ENCODE measurements at places on chromosomes 6 and 20. TPM values are rescaled to one million over a fixed set of nuclear protein-coding genes. Genes with fewer than 3 reads are reported as not detected.

DNA sequence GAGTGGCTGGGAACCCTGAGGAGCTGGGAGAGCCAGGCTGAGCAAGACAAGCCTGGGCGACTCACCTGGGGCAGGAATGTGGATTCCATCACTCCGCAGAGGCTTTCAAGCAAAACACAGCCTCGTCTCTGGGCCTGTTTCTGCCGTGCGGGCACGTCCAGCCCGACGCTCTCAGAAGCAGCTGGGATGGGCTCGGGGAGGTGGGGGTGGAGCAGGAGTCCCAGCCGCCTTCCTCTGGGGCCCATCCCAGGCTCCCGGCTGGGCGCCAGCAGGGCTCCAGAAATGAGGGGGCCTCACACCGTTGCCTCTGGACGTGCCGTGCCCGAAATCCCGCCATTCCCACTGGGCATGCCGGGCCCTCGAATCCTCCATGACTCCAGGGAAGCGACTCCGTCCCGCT, 8.7 kb upstream of the RPS21 start:
- no peak for DNase-seq
- H3K4me1 ChIP-seq: peaks cover 38% of the 10 kb centered on the region
- peak overlapping the region; percentile 18 for H3K27ac ChIP-seq
- no peak overlapping the region for H3K4me3 ChIP-seq

- H3K36me3 ChIP-seq: no peaks in the 10 kb centered on the region
- no peaks in the 10 kb centered on the region for H3K27me3 ChIP-seq
- DNase-seq: no peak
- peaks cover 4% of the 10 kb centered on the region for H3K4me1 ChIP-seq
Observed at GRCh38 chr6:106159531-106159940, 73.4 kb downstream of the PRDM1 start.

DNA sequence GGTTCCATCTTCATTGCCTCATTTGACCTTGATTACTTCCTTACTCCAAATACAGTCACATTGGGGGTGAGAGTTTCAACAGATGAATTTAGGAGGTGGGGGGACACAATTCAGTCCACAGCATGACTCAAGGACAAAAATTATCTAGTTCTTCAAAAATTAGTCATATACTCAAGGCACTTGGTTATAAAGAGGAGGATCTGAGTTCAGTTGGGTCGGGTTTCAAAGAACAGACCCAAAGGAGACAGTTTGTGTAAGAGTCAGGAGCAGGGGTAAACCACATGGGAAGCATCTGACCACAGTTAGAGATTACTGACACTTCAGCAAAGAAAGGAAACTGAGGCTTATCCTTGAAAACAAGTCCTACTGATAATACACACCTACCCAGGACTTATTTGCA, 138.0 kb downstream of the TBC1D7 start:
- no peak for DNase-seq
- H3K4me3 ChIP-seq: no peak overlapping the region
- H3K4me1 ChIP-seq: no peaks in the 10 kb centered on the region
- H3K27ac ChIP-seq: no peak overlapping the region
- no peaks in the 10 kb centered on the region for H3K27me3 ChIP-seq

Gene EYA4
- total RNA-seq: not detected

DNA sequence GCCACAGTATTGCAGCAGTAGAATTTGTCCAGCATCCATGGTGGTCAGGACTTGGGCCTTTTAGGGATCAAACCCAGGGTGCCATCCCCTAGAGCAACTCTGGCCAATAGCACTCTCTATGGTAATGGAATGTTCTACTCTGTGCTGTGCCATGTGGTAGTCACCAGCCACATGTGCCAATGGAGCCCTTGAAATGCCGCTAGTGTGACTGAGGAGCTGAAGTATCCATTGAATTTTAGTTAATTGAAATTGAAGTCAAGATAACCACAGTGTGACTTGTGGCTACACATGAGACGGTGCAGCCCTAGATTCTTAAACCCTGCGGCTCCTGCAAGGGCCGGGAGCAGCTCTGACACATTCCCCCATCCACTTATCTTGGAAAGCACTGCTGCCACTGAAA, 54.6 kb downstream of the SLC2A10 start:
- no peaks in the 10 kb centered on the region for H3K27me3 ChIP-seq
- H3K36me3 ChIP-seq: no peaks in the 10 kb centered on the region
- no peak overlapping the region for H3K27ac ChIP-seq
- DNase-seq: no peak
- H3K4me1 ChIP-seq: no peaks in the 10 kb centered on the region

GRCh38 chr6:99613705-99614429, 7.2 kb downstream of the PRDM13 start:
- peak overlapping the region; percentile 56 for H3K4me3 ChIP-seq
- peaks cover 3% of the 10 kb centered on the region for H3K27me3 ChIP-seq
- no peak for DNase-seq
- no peaks in the 10 kb centered on the region for H3K36me3 ChIP-seq
- H3K27ac ChIP-seq: no peak overlapping the region

Gene LAMA5
- 120 TPM for total RNA-seq

DNA sequence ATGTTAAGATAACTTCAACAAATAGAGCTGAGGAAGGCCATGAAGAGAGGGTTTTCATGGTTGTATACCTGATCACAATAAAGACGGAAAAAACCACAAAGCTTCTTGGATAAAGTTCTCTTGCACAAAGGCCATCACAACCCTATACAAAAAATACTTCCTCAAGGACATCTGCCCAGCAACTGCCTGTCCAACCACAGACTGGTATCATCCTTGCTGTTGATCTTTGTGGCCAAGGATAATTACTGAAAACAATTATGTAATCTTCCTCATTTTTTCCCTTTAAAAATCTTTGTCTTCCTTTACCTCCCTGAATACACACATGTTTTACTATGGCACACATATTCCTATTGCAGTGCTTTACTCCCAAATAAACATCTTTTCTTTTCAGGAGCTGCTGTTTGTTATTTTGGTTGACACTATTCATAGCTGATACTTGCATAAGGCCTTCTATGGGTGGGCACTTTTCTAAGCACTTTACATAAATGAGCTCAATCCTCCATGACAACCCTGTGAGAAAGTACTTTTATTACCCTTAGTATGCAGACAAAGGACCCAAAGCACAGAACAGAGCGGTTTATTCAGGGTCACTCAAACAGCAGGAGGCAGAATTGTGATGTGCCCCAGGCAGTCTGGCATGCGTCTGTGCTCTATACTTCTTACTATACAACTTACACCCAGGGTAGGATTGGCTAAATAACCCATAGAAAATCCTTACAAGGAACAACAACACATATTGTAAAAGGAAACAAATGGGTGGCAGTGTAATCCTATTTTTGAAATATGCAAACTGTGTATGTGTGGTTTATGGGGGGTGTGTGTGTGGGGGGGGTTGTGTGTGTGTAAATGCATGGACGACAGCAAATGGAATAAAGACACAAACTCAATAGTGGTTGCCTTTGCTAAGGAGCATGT, 35.1 kb downstream of the SNRNP48 start:
- H3K4me1 ChIP-seq: no peaks in the 10 kb centered on the region
- H3K27me3 ChIP-seq: no peaks in the 10 kb centered on the region
- H3K36me3 ChIP-seq: no peaks in the 10 kb centered on the region
- H3K4me3 ChIP-seq: no peak overlapping the region
- DNase-seq: no peak
- no peak overlapping the region for H3K27ac ChIP-seq

Gene SIRPD
- total RNA-seq: not detected

Gene LPA
- total RNA-seq: 1.7 TPM

DNA sequence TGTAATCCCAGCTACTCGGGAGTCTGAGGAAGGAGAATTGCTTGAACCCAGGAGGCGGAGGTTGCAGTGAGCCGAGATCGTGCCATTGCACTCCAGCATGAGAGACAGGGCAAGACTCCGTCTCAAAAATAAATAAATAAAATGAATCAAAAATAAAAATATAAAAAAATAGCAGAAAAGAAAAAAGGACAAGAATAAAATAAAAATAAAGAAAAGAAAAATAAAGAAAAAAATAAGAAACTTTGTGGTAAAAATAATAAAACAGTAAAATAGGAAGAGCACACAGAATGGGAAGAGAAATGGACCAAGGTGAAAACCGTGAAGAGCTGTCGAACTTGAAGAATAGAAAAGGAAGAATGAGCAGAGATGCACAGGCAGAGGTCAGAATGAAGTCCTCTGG, 63.0 kb downstream of the SNX5 start:
- no peak overlapping the region for H3K27ac ChIP-seq
- DNase-seq: no peak
- no peaks in the 10 kb centered on the region for H3K4me1 ChIP-seq
- no peaks in the 10 kb centered on the region for H3K36me3 ChIP-seq
- H3K27me3 ChIP-seq: no peaks in the 10 kb centered on the region

- no peaks in the 10 kb centered on the region for H3K36me3 ChIP-seq
- no peaks in the 10 kb centered on the region for H3K4me1 ChIP-seq
- no peaks in the 10 kb centered on the region for H3K27me3 ChIP-seq
Observed at GRCh38 chr6:86856937-86857563, 80.3 kb upstream of the HTR1E start.

Gene CLDN20
- not detected for total RNA-seq

- H3K27ac ChIP-seq: no peak overlapping the region
- no peaks in the 10 kb centered on the region for H3K4me1 ChIP-seq
- H3K36me3 ChIP-seq: no peaks in the 10 kb centered on the region
- no peak overlapping the region for H3K4me3 ChIP-seq
- no peaks in the 10 kb centered on the region for H3K27me3 ChIP-seq
- no peak for DNase-seq
Observed at GRCh38 chr6:35008858-35009257, 119.8 kb downstream of the ANKS1A start.

GRCh38 chr6:132481189-132481588, 31.7 kb downstream of the STX7 start:
- H3K36me3 ChIP-seq: no peaks in the 10 kb centered on the region
- DNase-seq: no peak
- no peaks in the 10 kb centered on the region for H3K4me1 ChIP-seq
- no peak overlapping the region for H3K4me3 ChIP-seq
- no peak overlapping the region for H3K27ac ChIP-seq
- H3K27me3 ChIP-seq: no peaks in the 10 kb centered on the region
